Body of pancreas (tissue), 4 donors: ENCODE measurements at places on chromosomes 7 and 10. TPM values are rescaled to one million over a fixed set of nuclear protein-coding genes. Genes with fewer than 3 reads are reported as not detected.

Gene RGS10
- total RNA-seq = 21.3 TPM

Gene AOAH
- total RNA-seq = 4.9 TPM

- no peak for DNase-seq
These were observed 68.6 kb downstream of the MMRN2 start for GRCh38 chr10:86888585-86889381.

DNA sequence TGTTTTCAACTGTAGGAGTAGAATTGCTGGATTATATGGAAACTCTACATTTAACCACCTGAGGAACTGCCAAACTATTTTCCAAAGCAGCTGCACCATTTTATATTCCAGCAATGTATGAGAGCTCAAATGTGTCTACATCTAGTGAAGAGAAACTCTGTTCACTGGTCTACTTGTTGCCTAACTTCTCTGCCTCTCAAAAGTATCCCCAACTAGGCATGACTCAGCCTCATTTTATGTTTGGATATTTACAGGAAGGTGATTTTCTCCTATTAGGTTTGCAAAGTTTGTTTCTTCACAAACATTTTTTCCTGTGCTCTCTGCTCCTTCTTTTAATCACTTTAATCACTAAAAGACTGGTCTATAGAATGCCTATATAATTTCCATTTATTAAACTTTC, 37.1 kb upstream of the SRI start:
- DNase-seq = no peak

DNA sequence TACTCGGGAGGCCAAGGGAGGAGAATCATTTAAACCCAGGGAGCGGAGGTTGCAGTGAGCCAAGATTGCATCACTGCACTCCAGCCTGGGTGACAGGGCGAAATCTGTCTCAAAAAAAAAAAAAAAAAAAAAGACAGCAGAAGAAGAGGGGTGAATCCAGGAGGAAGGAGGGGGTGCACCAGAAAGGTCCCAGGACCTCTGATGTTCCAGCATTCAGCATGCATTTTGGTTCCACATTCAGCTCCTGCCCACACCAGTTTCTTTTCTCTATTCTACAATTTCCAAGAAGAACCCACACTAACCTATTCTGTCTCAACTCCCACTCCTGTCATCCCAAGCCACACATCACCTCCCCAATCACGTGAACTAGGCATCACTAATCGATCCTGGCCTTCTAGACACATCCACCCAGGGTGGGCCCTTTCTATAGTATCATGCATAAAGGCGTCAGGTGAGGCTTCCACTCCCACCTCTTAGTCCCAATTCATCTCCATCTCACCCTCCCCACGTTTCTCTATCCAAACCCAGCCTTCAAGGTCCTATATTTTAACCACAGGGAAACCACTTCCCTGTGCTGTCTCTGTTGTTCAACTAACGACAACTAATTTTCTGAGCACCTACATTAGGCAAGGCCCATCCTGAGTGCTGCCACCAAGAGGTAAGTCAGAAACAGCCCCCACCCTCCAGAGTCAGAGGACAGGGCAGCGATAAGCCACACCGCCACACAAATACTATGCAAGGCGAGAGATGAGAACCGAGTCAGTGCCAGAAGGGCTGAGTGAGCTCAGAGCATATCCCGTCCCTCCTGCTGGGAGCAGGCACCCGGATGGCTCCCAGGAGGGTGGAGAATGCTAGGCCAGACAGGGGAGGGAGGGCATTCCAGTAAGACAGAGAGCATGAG, 2.2 kb downstream of the ANXA11 start:
- DNase-seq = peak; percentile 75

DNA sequence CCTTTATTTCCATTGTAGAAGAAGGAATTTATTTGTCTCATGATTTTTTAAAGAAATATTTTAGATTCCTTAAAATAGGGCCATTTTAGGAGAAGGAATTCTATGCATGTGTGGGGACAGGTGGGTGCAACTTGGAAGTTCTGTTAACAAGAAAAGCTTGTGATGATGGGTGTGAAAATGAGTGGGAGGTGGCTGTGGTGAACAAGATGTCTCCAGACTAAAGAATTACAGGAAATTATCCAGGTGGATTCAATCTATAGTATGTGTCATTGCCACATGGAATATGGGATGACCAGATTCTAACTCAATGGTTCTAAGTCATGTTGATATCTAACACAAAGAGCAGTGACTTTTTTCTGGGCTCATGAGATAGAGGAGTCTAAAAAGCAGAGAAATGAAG, 229.6 kb upstream of the IGFBP3 start:
- DNase-seq = no peak

- no peak for DNase-seq
These were observed 15.9 kb downstream of the BZW2 start for GRCh38 chr7:16661924-16662323.

DNA sequence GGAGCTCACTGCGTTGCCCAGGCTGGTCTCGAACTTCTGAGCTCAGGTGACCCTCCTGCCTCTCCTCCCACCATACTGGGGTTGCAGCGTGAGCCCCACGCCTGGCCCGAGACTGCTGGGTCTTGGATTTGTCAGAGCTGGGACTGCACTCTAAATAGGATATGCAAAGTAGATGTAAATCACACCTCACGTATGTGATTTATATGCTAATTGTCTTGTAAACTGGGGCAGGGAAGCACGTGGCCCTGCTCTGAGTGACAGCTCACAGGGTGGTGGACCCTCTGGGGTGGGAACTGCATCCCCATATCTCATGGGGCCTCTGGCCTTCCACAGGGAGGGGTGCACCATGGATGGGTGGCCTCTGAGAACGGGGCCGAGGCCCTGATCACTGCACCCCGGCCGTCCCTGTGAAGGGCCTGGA, 34.1 kb downstream of the GET4 start:
- DNase-seq = no peak

DNA sequence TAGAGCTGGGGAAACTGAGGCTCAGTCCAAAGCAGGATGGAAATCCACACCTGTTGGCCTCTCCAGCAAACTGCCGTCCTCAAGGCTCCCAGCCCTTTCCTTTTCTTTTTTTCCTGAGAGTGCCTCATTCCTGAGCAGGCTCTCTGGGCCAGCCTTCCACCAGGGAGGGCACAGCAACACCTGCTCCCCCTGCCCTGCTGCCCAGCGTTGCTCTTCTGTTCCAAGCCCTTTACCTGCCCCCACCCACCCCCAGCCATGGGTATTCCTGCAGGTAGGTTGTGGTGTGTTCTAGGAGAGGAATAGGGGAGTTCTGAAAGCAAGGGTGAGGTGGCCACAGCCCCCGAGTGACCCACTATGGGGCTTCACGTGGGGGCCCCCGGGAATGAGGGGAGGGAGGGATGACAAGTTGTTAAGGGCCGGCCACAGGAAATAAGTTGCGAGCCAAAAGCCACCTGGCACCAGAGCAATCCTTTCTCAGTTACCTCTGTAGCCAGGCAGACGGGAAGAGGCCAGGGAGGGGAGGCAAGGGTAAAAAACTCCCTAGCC, 19.3 kb downstream of the VSIR start:
- no peak for DNase-seq

GRCh38 chr7:154200241-154200640, 148.0 kb downstream of the DPP6 start:
- no peak for DNase-seq

DNA sequence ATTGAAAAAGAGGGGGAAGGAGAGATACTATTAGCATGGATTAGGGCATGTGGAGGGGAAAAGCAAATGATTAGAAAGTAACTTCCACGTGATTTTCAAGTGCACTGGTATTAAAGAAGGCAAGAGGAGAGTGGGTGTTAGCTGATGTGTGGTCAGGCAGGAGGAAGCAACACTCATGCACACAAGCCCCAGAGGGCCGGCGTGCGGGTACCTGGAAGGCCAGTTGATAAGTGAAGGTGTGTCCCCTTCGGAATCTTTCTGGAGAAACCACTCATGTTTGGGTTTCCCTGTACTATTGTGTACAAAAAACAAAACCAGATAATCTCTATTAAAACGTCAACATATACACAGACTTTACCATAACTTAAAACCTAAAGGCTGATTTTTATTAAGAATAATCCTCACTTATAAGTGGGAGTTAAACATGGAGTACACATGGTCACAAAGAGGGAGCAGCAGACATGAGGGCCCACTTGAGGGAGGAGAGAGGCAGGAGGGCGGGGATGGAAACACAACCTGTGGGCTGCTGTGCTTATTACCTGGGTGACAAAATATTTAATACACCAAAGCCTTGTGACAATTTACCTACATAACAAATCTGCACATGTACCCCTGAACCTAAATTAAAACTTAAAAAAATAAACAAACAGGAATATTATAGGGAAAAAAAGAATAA, 98.9 kb downstream of the SVIL start:
- no peak for DNase-seq

DNA sequence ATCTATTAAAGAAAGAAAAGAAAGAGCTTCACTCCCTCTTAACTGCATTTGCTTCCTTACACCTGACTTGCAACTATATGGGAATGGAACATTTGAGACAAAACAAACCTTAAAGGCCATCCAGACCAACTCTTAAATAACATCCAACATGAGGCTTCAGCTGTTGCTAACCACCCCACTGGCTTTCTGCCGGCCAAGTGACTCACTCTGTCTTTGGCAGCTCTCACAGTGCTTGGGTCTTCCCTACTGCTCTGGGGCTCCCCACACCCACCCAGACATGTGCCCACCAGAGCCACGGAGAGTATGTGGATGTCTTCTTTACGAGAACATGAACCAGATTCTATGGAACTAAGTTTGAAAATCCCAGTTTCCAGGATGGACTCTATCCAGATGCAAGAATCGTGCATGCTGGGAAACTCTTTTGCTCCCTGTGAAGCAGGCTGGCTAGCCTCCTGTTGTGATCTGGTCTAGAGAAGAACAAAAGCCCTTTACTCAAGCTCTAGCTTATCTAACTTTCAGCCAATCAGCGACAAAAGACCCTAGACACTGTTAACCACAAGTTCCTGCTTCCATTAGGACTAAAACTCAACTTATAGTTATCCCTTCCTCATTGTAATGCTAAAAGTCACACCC, 245.7 kb downstream of the TCERG1L start:
- no peak for DNase-seq

DNA sequence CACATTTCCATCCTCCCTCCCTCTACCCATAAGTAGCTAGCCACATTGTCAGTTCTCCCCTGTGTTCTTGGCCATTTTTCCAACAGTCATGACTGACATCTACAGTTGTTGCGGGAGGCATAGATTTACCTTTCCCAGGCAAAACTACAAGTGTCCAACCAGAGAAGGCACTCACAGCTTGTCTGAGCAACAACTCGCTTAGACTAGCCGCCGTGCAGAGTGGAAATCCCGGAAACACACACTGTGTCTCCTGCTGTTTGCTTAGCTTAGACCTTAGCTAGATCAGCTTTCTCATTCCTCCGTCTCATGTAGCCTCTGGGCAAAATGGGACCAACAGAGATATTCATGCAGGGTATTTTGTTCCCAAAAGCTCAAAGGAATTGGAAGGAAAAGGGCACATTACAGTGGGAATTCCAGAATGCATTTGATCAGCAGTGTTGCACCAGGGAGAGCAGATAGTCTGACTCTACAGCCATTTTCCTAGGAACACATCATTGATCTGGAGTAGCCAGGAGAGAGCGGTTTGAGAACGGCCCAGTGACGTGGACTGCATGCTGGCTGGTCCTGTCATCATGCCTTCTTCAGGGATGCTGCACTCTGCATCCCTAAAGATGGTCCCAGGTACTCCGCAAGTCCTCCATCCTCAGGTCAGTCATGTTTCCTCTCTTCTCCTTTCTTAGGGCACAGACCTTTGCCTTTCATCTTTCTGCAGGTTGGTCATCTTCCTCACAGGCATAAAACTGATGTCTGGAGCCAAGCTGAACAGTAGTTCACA, 89.4 kb downstream of the C10orf90 start:
- no peak for DNase-seq

DNA sequence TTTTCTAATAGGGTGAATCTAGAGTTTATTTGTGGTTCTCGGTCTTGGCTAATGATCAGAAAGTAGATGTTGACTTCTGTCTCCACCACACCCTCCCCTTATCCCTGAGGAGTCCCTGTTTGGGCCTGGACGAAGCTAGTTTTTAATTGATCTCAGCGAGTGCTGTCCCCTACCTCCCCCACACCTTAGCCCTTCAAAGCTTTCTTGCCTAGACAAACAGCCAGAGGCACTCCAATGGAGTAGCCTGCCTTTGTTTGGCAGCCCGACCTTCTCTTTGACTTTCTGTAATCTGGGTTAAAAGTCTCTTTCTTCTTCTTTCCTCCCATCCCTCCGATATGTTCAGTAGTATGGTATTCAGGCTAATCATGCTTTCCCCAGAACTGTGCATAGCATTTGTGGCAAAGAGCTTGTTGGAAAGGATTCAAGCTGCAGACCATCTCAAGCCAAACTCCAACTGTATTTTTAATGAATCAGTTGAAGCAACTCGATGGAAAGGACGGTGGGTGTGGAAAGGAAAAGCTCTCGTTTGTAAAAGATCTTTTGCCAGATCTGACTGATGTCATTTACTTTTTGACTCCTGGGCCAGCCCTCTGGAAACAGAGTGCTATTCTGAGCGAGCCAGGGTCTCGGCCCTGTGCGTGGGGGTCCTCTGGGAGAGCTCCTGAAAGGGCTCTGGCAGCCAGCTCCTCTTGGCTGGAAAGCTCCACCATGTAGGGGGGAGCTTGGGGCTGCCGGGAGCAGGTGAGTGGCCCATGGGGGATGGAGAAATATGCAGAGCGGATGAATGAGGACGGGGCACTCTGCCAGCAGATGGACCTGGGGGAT, 4.5 kb downstream of the FAM180A start:
- DNase-seq = no peak

DNA sequence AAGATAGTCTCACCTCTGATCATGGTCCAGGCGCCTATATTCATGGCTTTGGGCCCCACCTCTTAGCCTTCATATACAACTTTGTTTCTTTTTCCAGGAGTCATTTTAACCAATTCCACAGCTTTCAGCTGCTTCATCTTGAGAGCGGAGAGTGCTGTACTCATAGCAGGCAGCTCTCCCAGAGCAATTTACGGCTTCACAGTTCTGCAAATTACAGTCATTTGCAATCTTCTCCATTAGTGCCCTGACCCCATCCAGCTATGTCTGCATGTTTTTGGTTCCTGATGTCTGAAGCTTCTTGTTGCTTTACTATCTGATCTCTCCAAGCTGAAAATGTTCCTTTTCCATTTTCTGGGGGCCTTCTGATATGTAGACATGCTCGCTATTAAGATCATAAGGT, 18.0 kb upstream of the MEST start:
- no peak for DNase-seq

GRCh38 chr7:20785157-20786048, 1.3 kb downstream of the SP8 start:
- DNase-seq = peak; percentile 32

DNA sequence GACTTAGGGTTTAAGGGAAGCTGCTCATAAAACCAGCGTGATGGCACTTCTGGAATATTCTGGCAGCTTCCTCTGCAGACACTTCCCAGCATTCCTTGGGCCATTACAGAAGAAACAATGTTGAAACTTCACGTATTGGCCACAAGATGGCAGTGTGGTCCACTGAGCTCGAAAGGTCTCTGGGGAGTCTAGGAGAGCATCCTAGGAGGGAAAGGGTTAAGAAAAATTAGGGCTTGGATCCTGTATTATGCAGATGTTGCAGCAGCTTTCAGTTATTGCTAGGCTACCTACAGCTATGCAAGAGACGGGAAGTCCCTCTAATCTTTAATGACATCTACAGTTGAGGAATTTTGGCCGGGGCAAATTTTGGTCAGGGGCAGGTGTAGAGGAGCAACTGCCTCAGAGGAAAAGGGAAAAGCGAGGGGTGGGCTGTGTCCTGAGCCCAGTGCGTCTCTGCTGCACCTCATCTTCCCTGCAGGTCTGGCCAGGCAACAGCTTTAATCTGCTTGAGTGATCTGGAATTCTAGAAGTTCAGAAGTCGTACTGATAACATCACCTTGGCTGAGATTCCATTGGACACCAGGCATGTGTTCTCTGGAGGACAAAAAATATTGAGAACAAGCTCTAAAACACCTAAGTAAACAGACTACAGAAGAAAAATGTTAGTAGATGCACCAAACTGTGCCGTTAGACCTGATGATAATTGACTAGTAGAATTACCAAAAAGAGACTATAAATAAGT, 220.8 kb upstream of the PRSS58 start:
- peak; percentile 59 for DNase-seq
